Daoy (cell line): ENCODE measurements at places on chromosomes 5 and 9. TPM values are rescaled to one million over a fixed set of nuclear protein-coding genes. Genes with fewer than 3 reads are reported as not detected.
A peak's percentile ranks its signal among the peaks of the same experiment; 100 is the strongest.

DNA sequence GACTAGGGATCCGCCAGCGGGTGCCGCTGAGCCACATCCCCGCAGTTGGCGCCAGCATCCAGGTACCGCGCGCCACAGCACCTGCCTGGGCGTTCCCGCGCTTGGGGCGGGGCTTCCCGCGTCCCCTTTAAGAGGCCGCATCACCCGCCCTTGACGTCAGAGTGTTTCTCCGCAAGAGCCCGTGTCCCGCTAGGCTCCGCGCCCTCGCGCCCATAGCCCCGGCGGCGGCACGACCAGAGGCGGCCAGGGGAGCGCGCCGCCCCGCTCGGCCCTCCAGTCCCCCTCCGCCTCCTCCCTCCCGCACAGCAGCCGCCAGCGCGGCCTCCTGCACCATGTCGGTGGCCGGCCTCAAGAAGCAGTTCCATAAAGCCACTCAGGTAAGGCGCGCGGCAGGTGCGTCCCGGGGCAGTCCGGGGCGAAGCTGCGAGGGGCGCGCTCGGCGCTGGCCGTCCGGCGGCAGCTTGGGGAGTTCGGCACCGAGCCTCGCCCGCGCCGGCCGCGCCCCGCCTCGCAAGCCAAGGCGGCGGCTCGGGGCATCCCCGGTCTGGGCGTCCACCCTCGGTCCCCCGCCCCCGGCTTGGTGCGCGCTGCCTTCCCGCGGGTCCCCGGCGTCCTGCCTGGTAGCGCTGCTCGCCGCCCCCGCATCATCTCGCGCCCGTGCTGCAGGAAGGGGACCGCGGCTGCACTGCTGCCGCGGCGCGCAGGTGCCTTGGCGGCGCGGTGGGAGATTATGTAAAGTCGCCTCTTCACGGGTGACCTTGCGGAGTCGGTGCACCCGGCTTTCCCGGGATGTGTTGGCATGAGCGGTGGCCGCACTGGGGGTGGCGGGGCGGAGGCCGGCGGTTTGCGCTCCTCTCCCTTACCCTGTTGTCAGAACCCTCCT, at the start of gene SH3GL2:
SH3GL2 (plus strand) TSS at position 156 of the 883 bp plus-strand sequence.
- peak; percentile 27 for DNase-seq

DNA sequence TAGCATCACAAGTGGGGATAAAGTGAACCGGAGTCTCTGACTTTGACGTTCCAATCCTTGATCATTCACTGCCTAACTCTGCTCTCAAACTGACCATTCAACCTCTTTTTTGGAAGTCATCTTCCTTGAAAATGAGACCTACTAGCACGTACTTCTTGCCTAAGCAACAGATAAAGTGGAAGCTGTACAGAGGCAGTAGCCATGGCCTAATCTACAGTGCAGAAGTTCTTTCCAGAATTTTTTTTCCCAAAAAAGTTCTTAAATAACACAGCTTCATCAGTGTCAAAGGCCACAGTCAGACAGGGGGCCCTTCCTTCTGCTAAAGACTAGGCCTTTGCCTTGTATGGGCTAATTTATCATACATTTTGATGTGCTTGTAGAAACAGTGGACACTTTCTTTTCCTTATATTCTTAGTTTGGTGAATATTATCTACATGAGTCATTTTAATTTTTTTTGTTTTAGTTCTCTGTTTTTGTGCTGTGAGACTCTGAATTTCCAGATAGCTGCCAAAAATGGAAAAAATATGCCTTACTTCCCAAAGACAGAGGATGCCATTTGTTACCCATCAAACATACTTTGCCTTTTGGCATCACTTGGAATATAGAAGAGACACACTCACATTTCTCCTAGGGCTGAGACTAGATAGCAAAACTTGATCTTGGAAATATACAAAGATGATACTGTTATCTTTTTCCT, 96.3 kb upstream of the VCAN start:
- no peak for DNase-seq

DNA sequence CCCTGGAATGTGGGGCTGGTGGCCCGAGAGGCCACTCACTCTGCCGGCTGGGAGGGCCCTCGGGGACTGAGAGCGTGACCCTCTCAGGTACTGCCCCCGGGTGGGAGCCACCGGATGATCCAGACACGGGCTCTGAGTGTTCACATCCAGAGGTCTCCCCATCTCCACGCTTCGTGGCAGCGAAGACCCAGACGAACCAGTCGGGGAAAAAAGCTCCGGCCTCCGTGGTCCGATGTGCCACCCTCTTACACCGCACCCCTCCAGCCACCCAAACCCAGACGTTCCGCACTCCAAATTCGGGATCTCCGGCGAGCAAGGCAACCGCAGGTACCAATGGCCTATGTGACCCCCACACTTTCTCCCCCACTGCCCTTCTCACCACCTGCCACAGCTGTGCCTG, 49.5 kb downstream of the AMBP start:
- no peak for DNase-seq

GRCh38 chr5:148763996-148764395, 62.4 kb upstream of the ADRB2 start:
- DNase-seq, result no peak

DNA sequence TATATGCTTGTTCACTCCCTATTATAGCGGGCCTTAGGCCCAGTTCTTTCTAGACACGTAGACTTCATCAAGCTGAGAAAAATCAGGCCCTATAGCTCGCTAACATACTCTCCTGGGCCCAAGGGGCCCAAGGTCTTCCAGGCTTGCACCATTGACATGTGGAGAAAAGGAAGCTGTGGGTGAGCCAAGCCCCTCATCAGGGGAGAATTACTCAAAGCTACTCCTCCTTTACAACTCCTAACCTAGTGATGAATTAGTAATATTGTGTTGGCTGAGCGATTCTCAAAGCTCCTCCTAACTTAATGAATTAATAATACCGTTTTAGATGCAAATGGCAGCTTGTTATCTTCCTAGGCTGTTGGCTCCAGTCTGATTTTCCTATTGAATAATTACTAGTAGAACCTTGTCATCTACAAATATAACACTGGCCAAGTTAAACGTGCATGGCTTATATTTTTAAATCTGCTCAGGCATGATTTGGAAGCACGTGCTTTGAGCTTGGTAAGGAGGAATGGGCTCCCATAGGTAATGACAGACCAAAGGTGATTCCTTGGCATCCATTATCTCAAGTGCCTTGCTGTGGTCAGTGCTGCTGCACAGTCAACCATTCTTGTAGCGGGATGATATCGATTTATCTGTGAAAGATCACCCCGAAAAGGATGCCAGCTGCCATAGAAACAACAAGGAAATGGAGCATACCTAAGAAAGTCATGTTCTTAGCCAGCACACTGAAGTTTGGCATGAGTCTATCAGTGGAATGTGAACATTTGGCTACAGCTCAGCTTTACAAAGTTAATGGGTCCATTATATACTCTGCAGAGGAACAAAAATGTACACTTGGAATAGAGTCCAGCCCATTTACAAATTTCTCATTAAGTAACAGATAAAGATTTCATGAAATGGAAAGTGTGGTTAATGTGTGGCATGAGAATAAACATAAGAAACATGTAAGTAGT, 23.8 kb downstream of the LVRN start:
- no peak for DNase-seq

DNA sequence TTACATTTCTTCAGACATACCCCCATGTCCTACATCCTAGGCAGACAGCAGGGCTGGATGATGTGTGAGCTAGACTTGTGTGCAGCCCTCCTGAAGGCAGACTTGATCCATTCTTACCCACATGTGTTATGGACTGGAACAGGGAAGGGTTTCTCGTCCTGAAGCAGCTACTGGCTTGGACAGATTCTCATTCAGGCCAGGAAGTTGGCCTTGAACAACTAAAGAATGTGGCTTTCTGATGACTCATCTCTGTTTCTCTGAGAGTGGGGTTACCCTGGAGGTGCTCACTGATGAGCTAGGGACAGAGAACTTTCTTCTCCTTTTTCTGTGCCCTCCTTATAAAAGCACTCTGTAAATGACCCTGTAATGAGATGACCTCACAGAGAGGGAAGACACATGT, 246.5 kb downstream of the PCSK5 start:
- peak; percentile 66 for DNase-seq

DNA sequence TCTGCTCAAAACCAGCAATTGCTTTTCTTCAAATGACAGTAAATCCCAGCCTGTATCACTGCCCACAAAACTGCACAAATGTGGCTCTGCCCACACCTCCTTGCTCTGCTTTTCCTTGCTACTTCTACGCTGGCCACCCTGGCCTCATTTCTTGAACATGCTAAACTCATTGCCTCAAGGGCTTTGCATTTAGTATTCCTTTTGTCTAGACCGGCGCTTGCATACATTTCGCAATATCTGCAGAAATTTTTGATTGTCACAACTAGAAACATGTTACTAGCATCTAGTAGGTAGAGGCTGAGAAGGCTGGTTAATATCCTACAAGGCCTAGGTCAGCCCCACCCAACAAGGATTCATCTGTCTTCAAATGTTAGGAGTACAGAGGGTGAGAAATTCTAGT, 2357.8 kb downstream of the MAT2B start:
- DNase-seq, result no peak

DNA sequence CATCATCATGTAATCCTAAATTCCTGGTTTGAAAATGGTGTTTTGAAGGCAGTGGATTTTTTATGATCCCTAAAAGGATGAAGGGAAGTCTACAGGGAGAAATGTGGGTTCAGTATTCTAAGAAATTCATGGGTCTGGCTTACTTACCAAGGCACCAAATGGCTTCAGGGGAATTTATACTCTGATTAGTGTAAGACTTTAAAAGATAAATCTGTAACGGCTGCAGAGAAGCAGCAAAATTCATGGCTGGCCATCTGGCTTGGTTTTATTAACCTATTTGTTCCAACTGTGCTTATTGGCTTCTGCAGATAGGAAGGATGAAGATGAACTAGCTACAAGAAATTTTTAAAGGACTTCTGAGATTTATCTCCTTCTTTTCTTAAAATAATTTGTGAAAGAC, 222.8 kb downstream of the TENT4A start:
- DNase-seq, result no peak

- no peak for DNase-seq
Observed at GRCh38 chr9:90842996-90843395, 41.4 kb downstream of the SYK start.

DNA sequence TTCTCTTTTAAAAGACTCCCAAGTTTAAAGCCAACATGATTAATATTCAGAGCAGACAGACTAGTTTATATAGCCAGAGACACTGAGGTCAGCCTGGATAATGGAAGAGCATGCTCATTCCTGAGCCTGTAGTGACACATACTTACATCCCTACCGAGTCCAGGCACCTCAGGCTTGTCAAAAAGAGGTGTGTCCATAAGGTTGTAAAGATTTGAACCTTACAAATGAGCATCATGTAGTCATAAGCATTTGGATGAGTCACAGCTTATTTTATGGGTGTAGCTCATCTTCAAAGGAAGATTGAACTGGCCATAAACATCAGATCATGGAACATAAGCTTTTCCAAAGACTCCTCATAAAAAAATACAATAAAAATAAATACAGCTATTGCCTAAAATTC, 333.5 kb downstream of the EFNA5 start:
- peak; percentile 35 for DNase-seq

- no peak for DNase-seq
Observed at GRCh38 chr5:173108914-173109313, 35.4 kb upstream of the BNIP1 start.

DNA sequence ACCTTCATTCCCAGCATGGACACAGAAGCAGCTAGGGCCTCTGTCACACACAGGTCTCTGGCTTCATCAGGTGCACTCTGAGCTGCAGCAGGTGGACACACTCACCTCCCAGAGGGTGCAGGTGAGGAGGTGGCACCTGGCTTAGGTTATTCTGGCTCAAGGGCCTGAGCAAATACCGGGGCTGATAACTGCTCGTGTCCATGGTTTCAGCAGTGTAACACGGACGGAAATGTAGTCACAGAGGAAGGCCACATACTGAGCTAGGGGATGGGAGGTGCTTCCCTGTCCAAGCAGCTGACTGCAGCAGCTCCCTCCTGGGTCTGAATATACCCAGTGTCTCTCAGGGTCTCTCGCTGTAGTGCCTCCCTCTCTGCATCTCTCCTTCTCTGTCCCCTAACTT, 5.7 kb downstream of the PHF2 start:
- DNase-seq, result peak; percentile 44

GRCh38 chr5:126410623-126411022, 12.6 kb upstream of the GRAMD2B start:
- no peak for DNase-seq

DNA sequence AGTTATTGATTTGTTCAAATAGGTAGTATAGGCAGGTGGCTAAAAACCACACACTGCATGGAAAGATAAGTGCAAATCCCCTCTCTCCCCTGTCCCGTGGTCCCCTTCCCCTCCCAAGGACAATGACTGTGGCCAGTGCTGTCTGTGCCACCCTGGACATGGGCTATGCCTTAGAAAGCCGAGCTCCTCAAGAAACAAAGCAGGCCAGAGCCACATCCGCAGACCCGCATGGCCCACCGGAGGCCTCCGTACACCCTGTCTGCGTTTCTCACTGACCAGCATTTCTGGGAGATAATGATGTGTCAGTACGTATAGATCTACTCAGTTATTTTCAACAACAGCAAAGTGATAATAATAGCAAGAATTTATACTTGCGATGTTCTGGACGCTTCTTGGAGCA, 16.3 kb downstream of the TSPAN17 start:
- DNase-seq, result no peak

DNA sequence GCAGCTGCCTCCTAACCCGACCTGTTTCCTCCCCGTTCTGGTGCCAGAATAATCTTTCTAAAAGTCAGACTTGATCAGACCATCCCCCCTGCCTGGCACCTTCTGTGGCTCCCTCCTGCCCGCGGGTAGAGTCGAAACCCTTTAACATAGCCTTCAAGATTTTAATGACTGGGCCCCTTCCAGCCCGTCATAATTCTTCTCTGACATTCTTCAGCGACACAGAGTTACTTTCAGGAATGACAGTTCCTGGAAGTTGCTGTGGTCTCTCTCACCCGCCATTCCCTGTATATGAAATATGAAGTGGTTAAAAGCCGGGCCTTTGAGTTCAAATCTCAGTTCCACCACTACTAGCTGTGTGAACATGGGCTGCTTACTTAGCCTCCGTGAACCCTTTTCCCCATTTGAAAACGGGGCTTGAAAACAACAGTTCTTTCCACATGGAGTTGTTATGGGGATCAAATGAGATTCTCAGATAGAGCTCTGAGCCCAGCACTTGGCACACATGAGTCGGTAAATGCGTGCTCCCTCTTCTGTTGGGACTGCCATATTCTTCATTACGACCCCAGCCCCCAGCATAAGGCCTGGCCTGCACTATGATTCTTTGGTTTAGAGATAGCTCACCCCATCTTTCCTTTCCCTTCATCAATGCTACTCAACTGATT, 737 bp downstream of the NANS start:
- no peak for DNase-seq

SLC6A3 gene
- total RNA-seq, result not detected in 2 replicates

LHX3 gene
- total RNA-seq, result not detected in 2 replicates

SNCAIP gene
- 7.4 and 8.2 TPM in 2 replicates for total RNA-seq

FOXD4L4 gene
- total RNA-seq, result 0.18 and 0.34 TPM in 2 replicates

CCIN gene
- 0.74 TPM in 1 of 2 replicates, not detected in the other for total RNA-seq

ZNF618 gene
- total RNA-seq, result 5.0 and 6.3 TPM in 2 replicates

LHFPL2 gene
- 22.9 and 33.9 TPM in 2 replicates for total RNA-seq

FRRS1L gene
- total RNA-seq, result 0.03 TPM in 1 of 2 replicates, not detected in the other

SPATA31D4 gene
- total RNA-seq, result not detected in 2 replicates
